GM04504 (cell line): ENCODE measurements at places on chromosomes 5 and 9.

GRCh38 chr5:40378396-40379177 lies 301.1 kb upstream of the PTGER4 start:
- DNase-seq, result no peak

GRCh38 chr5:57703721-57704120 lies 221.1 kb upstream of the ACTBL2 start:
- DNase-seq, result no peak

GRCh38 chr9:75864266-75864665 lies 26.2 kb upstream of the PCSK5 start:
- no peak for DNase-seq

GRCh38 chr9:8816361-8816760 lies 1016.8 kb upstream of the DMAC1 start:
- no peak for DNase-seq

- no peak for DNase-seq
These were observed 3.1 kb downstream of the EDF1 start for GRCh38 chr9:136862849-136863622.

GRCh38 chr9:135950135-135950682 lies 11.0 kb downstream of the UBAC1 start:
- DNase-seq, result no peak

- no peak for DNase-seq
These were observed 25.4 kb upstream of the RASA1 start for GRCh38 chr5:87242242-87242641.

GRCh38 chr5:147669169-147669869 lies 113.2 kb downstream of the JAKMIP2 start:
- DNase-seq, result no peak

GRCh38 chr5:10831419-10831818 lies 70.4 kb upstream of the DAP start:
- DNase-seq, result peak; percentile 74

DNA sequence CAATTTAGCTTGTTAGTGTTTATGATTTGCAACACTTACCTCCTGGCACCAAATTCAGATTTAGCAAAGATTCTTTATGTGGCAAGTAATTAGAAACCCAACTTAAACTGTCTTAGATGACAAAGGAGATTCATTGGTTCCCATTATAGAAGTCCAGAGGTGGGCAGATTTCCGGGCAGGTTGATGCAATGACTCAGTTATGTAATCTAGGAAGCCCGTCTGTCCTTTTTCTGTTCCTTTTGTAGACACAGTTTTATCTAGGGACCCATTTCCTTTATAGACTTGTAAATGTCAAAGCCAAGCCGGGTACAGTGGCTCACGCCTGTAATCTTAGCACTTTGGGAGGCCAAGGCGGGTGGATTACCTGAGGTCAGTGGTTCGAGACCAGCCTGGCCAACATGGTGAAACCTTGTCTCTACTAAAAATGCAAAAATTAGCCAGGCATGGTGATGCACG lies 20.3 kb upstream of the ANKRD33B start:
- DNase-seq, result no peak

GRCh38 chr5:136023958-136024541 lies 4.7 kb upstream of the TGFBI start:
- DNase-seq, result peak; percentile 90

GRCh38 chr9:107274953-107275422 lies 8.1 kb upstream of the RAD23B start:
- peak; percentile 99 for DNase-seq

- no peak for DNase-seq
These were observed 526.1 kb upstream of the GRAMD2B start for GRCh38 chr5:125897089-125897488.

- DNase-seq, result no peak
These were observed 60.5 kb downstream of the NUP155 start for GRCh38 chr5:37310360-37310759.

GRCh38 chr5:88772831-88773230 lies 110.2 kb downstream of the MEF2C start:
- DNase-seq, result no peak

GRCh38 chr5:136051486-136052220 lies 22.9 kb downstream of the TGFBI start:
- DNase-seq, result no peak

- DNase-seq, result no peak
These were observed 7.8 kb upstream of the DTWD2 start for GRCh38 chr5:118996098-118996497.
